ENCODE measurements at places on chromosomes 5 and 9.

DNA sequence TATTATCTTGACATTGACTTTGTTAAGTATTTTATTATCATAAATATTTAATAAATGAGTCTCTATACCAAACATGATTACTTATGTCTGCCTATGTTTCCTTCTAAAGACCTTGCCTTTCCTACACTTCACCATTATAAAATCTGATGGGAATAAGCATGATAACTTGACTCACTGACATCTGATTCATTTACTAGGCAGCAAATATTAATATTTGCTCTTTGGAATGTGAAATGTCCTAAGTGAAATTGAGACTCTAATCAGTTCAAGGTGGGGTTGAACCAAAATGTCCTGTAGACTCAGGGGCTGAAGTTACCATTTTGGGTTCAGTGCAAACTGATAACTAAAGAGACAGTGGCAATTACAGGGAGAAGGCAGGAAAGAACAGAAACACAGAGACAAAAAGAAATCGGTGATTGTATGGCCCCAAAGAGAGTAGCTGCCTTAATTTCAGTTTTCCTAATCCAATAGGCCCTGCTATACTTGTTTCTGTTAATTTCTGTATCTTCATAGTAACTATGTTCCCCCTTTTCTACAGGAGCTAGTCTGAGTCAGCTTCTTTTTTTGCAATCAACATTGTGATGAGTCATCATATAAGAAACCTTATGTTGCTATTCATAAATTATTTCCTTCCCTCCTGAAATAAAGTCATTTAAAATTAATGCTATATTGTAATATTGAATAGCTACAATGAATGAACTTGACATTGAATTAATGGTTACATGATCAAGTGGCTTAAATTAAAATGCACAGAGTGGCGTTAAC, 296.8 kb downstream of the PDE4D start:
- no peak for DNase-seq

DNA sequence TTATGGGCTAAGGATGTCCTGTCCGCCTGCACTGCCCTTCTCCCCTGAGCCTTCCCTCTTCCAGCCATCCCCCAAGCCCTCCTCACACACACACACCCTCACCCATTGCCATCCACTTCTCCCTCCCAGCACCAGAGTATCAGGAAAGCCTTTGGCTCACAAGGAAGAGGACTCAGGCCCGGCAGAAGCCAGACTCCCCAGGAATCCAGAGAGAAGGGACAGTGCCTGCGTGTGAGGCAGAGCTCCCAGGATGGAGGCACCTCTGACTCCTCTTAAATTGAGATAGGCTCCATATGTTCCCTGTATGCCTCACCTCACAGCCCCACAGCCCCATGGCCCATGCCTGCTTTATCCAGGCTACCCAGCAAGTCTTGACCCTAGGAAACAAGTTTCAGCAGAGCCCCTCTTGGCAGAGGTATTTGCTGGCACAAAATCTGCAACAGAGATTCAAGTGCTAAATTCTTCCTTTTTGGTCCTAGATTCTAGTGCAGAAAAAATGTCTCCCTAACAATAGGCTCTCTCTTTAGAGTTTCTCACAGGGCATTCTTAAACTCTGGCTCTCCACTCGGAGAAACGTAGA, 761 bp downstream of the IL17B start:
- DNase-seq, result no peak

DNA sequence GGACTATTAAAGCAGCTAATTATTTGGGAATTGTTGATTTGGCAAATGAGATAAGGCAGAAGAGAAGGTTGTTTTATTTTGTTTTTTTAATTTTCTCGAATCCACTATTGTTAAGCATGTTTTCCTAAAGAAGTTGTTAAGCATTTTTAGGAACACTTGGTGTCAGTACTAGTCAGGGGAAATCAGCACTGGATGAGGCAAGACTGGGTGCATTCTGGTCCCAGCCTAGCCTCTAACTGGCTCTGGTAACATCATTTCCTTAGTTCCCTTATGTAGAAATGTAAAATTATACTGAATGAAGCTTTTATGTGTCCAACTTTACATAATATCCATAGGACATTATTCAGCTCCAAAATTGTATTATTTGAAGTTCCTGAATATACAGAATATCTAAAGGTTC, 196.1 kb downstream of the PCSK5 start:
- DNase-seq, result no peak

DNA sequence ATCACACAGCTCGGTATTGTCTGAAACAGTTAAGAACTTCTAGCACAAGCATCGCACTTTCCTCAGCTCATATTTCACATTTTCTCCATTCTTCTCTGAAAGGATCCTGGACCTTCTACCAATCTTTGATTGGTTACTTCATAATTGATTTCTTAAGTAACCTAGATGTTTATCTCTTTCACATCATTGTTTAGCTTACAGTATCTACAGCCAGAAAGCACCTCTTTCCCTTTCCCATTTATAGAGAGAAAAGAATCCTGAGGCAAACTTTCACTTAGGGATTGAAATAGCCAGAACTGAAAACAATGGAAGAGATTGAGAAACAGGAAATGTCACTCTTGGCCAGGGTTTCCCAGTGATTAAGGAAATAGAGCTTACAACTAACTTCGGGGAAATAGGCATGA, 2.5 kb downstream of the IL33 start:
- no peak for DNase-seq

DNA sequence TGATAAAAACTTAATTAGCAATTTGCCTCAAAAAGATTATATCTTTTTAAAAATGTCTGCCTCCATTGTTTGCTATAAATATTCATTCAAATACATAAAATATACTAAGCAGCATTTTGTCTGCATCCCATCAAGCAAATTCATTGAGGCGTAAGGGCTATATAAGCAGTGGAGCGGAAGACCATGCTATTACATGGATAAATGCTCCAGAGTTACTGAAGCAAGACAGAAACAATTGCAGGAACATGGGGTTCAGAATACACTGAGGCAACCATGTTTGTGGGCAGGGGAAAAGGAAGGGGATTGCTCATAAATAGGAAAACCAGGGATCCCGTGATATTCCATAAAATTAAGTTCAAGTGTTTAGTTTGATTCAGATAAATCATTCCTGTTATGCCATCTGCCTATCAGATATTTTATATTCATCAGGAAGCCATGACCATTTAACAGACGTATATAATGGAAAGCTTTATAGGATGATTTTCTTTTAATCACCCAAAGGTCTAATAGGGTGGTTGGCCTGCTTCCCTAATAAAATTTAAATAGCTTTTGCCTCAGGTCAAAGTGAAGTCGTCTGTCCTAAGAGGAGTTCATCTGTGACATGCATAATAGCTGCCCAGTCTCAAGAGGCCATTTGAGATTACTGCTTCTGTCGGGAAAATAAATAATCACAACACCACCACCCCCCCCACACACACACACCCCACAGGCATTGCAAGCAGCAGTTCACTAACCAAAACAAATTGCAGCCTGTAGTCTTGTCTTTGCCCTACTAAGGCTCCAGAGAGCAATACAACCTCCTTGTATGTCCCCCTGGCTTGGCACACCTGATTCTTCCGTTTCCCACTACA, 105.2 kb downstream of the RASEF start:
- DNase-seq, result no peak

GRCh38 chr9:85858056-85858750, 82.7 kb upstream of the NAA35 start:
- DNase-seq, result no peak

DNA sequence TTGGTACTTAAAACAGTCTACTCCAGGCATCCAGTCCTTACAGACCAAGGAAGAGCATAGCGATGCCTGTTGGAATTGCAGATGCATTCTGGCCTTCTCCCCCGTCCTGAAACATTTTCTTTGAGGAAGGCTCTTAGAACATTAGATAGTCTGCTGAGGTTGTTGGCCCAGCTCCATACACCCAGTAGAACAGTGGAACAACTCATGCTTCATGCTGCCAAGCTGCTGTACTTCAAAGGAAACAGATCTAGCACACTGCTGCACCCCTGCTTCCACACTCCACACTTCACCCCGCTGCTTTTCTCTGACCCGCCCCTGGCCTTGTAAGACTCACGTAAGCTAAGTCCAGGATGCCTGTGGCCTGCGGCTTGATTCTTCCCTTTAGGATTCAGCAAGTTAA, 33.4 kb upstream of the NCS1 start:
- DNase-seq, result peak; percentile 36

DNA sequence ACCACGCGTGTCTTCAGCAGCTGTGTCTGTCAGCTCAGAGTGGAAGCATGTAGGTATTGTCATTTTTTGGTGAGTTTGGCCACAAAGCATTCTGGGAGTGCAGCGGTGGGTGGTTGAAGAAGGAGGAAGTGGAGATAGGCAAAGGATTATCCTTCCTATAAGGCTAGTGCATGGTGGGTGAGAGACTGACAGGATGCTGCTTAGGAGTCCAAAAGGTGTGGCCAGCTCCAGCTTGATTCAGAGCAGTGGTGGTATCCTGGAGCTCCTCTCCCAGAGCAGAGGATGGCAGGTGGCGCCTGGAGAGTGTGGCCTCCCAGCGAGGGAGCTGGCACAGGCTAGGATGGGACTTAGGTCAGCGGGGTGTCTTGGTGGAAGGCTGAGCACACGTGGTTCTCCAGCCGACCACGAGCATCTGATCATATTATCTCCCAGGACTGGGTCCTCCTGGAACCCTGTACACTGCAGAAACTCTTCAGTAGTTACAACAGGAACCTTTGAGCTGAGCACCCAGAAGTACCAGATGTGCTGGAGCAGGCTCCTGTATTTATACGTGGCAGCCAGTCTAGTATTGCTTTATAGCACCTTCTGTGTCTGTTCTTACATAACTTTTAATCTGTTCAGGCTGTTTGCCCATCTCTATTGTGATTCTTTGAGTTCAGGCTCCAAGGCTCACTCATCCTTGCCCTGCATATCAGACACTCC, 29.6 kb downstream of the MAML1 start:
- DNase-seq, result no peak

DNA sequence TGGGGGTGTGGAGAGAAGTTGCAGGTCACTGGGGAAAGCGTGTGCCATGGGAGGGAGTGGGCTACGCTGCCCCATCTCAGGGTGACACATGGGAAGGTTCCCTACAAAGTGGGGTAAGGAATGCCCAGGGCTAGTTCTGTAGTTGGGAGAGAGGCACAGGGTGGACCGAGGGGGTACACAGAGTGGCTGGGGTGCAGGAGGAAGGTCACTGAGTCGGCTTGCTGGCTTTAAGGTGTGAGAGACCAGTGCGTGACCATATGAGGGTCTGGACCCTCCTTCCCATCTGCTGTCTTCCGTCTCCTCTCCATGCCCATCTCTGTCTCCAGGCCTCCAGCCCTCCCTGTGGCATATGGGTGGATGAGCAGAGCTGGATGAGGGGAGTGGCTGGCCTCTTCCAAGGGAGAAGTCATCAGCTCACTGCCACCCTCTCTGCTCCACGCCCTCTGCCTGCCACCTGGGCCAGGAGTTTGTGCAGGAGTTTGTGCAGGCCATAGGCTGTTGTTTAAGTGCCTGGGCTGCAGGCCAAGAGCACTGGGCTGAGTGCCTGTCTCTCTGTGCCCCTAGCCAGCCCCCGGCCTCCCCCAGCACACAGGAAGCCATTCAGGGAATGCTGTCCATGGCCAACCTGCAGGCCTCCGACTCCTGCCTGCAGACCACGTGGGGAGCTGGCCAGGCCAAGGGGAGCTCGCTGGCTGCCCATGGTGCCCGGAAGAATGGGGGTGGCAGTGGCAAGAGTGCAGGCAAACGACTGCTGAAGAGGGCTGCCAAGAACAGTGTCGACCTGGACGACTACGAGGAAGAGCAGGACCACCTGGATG, 96.8 kb downstream of the PHF2 start:
- DNase-seq, result no peak

DNA sequence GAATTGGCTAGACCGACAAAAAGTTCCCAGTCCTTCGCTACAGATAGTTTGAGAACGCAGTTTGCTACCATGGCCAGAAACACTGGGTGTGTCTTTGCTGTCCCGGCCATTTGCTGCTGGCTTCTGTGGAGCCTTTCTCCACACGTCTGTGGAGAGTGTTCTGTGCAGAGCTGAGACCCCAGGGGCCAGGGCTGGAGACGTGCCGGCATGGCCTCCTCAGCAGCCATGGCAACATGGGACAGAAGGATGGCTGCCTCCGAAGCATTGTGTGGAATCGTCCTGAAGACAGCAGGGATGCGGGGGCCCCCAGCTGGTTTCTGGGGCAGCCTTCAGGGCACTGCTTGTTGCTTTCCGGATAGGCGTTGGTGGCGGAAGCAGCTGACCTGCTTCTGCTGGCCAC, 142.8 kb downstream of the GADD45G start:
- DNase-seq, result no peak

DNA sequence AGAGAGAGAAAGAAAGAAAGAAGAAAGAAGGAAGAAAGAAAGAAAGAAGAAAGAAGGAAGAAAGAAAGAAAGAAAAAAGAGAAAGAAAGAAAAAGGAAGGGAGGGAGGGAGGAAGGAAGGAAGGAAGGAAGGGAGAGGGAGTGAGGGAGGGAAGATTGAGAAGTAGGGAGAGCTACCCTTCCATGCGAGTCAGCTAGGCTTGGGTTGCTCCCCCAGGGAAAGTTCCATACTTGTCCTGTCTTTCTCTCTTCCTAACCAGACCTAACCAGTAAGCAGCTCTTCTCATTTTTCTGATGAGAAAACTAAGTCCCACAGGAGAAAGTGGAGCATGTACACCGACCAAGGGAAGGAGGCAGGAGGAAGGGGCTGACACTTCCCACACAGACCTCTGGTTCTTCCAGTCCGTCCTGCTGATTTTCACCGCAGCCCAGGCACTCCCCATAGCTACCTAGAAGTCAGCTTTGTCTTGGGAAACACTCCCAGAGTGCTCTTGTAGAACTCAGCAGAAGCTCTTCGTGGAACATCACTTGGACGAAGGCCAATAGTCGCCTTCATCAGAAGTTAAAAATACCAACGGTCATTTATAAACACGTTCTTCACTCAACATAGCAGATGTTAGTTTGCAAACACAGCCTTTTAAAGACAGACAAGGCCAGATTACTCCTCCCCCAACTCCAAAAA, 29.0 kb upstream of the ENTREP1 start:
- no peak for DNase-seq

- DNase-seq, result no peak
Measured at GRCh38 chr9:96603305-96604003, 16.2 kb downstream of the CDC14B start.

DNA sequence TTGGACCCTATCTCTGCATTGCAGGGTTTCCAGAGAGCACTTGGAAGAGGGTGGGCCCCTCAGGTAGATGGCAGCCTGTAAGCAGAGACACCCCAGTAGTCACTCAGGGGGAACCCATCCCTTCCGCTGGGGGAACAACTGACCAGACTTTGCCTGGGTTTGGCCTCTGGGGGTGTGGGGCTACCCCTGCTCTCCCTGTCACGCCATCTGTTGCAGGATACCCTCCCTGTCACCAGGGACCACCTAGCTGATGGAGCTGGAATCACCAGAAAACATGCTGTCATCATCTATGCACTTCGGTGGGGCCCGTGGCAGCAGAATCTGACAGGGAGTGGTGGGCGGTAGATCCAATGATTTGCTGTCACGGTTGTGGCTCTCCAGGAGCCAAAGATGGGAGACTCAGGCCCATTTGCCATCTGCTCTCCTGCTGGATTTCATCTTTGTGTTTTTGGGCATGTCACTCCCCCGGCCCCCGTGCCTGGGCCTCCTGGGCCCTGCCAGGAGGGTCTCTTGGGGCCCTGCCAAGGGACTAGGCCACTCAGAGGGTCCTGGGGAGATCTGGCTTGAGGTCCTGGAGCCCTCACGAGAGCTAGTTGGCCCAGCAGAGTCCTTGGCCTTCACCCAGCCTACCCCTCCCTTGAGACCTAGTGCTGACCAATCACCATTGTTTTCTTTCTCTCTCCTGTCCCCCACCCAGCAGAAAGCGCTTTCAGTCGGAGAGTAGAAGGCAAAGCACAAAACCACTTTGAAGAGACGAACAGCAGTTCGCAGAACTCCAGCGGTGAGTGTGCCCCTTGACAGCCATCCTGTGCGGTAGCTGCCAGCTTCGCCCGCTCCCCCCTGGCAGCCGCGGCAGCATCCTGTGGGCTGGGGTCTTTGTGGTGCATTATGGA, 45.9 kb downstream of the AMBP start:
- DNase-seq, result no peak

Measured in thoracic aorta (tissue), 2 donors.